ENCODE measurements at places on chromosomes 3 and 15. TPM values are rescaled to one million over a fixed set of nuclear protein-coding genes. Genes with fewer than 3 reads are reported as not detected.

DNA sequence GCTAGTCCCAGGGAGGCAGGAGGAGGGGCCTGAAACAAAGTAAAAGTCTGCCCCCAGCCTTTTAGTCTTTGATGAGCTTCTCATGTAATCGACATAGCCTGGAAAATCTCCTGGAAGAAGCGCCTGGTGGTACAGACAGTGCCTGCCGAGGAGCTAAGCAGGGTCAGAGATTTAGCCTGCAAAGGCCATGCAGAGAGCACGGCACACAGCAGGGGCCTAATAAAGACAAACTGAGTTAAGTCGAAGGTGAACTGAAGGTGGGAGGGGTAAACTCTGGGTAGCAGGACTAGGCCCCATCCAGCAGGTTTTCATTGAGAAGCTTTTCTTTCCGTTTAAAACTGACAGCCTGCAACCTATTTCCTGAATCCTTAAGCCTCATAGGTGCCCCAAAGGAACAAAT, 115.5 kb upstream of the ABHD17C start:
- DNase-seq, result no peak
- no peaks in the 10 kb centered on the region for H3K27me3 ChIP-seq
- no peak overlapping the region for H3K4me3 ChIP-seq
- H3K4me1 ChIP-seq, result peaks cover 45% of the 10 kb centered on the region

GRCh38 chr3:109059264-109059663, 58.7 kb downstream of the MORC1 start:
- no peaks in the 10 kb centered on the region for H3K36me3 ChIP-seq
- no peak for DNase-seq
- H3K4me3 ChIP-seq, result no peak overlapping the region

DNA sequence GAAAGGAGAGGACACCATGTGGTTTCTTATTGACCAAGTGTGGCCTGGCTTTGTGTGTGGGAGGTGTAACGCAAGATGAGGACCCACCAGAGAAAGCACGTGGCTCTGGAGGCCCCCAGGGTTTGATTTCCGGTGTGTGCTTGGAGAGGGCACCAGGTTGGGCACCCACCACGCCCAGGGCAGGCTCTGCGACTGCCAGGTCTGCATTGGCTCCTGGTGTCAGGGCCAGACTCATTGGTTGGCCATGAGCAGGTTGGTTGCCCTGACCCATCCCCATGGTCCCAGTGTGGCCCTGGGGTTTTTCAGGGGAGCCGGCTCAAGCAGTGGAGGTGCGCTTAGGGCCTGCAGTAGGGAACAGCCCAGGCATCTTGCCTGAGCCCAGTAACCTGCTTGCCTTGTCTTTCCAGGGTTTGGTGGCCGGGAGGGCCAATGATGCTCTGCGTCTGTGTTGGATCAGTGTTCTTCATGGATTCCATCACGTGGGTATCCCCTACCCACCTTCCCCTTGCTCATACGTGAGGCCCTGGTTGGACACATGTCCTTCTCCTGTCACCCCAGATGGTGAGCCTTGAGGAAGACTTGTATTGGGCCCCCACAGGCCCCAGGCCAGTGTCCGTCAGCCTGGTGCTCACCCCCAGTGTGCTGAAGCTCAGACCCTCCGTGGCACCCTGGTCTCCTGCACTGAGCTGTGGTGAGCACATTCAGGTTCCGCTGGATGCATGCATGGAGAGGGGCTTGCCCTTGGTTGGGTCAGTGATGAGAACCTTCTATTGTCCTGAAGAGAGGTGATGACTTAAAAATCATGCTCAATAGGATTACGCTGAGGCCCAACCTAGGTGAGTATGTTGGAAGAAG, 193.9 kb downstream of the UBE3A start:
- no peaks in the 10 kb centered on the region for H3K4me1 ChIP-seq
- no peak overlapping the region for H3K27ac ChIP-seq
- DNase-seq, result no peak
- no peak overlapping the region for H3K4me3 ChIP-seq
- H3K27me3 ChIP-seq, result no peaks in the 10 kb centered on the region
- no peaks in the 10 kb centered on the region for H3K36me3 ChIP-seq

Gene B3GALNT1
- total RNA-seq, result 17.3 TPM

Gene CCR1
- total RNA-seq, result 0.28 TPM

GRCh38 chr3:42118762-42119361, 27.7 kb downstream of the TRAK1 start:
- H3K27ac ChIP-seq, result no peak overlapping the region
- H3K27me3 ChIP-seq, result no peaks in the 10 kb centered on the region
- H3K4me3 ChIP-seq, result no peak overlapping the region
- DNase-seq, result peak; percentile 68
- no peaks in the 10 kb centered on the region for H3K36me3 ChIP-seq
- H3K4me1 ChIP-seq, result peaks cover 28% of the 10 kb centered on the region

Gene BCL6
- total RNA-seq, result 37.1 TPM

DNA sequence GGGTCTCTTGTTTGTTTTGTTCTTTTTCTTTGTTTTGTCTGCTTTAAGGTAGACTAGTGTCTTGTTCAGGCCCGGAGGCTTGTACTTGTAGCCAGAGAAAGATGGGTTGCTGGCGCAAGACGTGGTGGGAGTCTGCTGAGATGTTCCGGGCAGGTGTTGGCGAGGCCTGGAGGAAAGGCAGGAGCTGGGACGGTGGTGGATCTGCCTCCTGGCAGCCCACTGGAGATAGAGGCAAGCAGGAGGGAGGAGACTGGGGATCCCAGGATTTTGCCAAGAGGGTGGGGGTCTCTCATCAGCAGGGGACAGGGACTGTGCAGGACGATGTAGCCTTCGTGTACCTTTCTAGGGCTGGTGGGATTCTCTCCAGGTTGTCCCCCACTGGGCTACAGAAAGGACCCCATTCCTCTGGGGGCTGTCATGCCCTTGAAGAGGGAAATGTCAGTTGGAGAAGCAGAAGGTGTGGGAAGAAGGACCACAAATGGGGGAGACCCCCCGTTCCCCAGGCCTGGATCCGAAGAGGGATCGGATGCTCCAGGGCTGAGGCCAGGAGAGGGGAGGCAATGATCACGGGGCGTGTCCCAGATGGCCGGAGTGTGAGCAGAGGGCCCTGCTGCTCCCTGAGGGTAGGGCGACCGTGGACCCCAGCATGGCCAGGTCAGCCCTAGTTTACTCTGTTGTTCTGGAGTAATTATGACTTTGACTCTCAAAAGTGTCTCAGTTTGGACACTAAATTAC, 7.0 kb downstream of the CHAC1 start:
- H3K36me3 ChIP-seq, result 0 out of 2 replicates have a peak, but pooled peaks cover 4% of the 10 kb centered on the region
- H3K27me3 ChIP-seq, result no peaks in the 10 kb centered on the region
- no peak for DNase-seq
- peaks cover 11% of the 10 kb centered on the region for H3K4me1 ChIP-seq

Gene VILL
- total RNA-seq, result 14.7 TPM

Gene GOLGA6L10
- total RNA-seq, result 2.3 TPM

Gene KCNAB1
- 1.4 TPM for total RNA-seq

Gene ST3GAL6
- total RNA-seq, result 5.4 TPM

Gene PLA1A
- not detected for total RNA-seq

Gene ST8SIA2
- not detected for total RNA-seq

Gene NCEH1
- 43.5 TPM for total RNA-seq

DNA sequence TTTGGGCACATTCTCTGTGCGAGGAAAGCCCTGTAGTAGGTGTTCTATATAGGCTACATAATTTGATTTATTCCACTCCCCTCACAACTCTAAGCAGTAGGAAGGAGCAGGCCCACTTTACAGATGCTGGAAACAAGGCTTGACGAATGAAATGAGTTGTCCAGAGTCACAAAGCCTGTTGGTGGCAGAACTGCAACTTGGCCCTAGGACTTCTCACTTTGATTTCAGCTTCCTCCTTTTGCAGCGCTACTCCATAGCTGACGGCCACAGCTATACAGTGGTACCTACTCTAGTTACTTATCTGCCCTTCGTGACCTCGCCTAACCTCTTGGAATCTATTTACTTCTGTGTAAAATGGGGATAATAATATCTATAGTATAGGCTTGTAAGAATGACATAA, 2.5 kb upstream of the IRAK2 start:
- no peak overlapping the region for H3K4me3 ChIP-seq
- DNase-seq, result no peak
- H3K36me3 ChIP-seq, result peaks cover 6% of the 10 kb centered on the region
- peaks cover 18% of the 10 kb centered on the region for H3K4me1 ChIP-seq

- DNase-seq, result no peak
- H3K27me3 ChIP-seq, result no peaks in the 10 kb centered on the region
- no peak overlapping the region for H3K27ac ChIP-seq
- H3K4me1 ChIP-seq, result no peaks in the 10 kb centered on the region
- no peak overlapping the region for H3K4me3 ChIP-seq
- 0 out of 2 replicates have a peak, but pooled peaks cover 5% of the 10 kb centered on the region for H3K36me3 ChIP-seq
These were observed 23.4 kb downstream of the VPS39 start for GRCh38 chr15:42184736-42185135.

- no peaks in the 10 kb centered on the region for H3K27me3 ChIP-seq
- H3K27ac ChIP-seq, result no peak overlapping the region
- no peaks in the 10 kb centered on the region for H3K36me3 ChIP-seq
- no peak overlapping the region for H3K4me3 ChIP-seq
- no peak for DNase-seq
- peaks cover 4% of the 10 kb centered on the region for H3K4me1 ChIP-seq
These were observed 146.5 kb upstream of the UBE2E1 start for GRCh38 chr3:23659274-23659673.

Gene APOD
- not detected for total RNA-seq

DNA sequence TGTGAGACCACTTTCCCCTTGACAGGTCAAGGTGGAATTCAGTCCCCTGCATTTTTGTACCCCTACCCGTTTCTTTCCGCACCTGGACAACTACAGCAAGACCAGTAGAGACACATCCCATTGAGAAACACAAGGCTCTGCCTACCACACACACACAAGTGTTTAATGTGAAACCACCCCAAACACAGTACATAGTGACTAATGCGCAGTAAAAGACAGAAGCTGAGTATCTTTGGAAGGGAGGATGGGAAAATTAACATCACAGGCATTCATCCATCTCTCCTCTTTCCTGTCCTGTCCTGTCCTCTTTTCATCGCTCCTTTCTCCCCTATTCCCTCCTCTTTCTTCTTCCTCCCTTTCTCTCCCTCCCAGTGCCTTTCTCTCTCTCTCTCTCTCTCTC, 64.8 kb downstream of the SCN11A start:
- no peaks in the 10 kb centered on the region for H3K36me3 ChIP-seq
- H3K4me1 ChIP-seq, result no peaks in the 10 kb centered on the region
- DNase-seq, result no peak
- no peak overlapping the region for H3K4me3 ChIP-seq

GRCh38 chr15:69000725-69001503, 13.6 kb upstream of the NOX5 start:
- H3K27me3 ChIP-seq, result no peaks in the 10 kb centered on the region
- H3K36me3 ChIP-seq, result no peaks in the 10 kb centered on the region
- DNase-seq, result no peak
- no peaks in the 10 kb centered on the region for H3K4me1 ChIP-seq
- no peak overlapping the region for H3K27ac ChIP-seq
- H3K4me3 ChIP-seq, result no peak overlapping the region

GRCh38 chr3:17142516-17142915, 257.8 kb downstream of the PLCL2 start:
- H3K4me1 ChIP-seq, result no peaks in the 10 kb centered on the region
- H3K36me3 ChIP-seq, result no peaks in the 10 kb centered on the region
- no peak for DNase-seq
- H3K27ac ChIP-seq, result no peak overlapping the region

- H3K27ac ChIP-seq, result no peak overlapping the region
- no peaks in the 10 kb centered on the region for H3K27me3 ChIP-seq
- DNase-seq, result no peak
- H3K4me3 ChIP-seq, result no peak overlapping the region
These were observed 46.0 kb upstream of the GLCE start for GRCh38 chr15:69114331-69114928.

Gene IL17RC
- 45.0 TPM for total RNA-seq

Gene GMNC
- total RNA-seq, result not detected

Gene GLT8D1
- total RNA-seq, result 48.6 TPM
